ENCODE measurements at places on chromosomes 2 and 18.
A peak's percentile ranks its signal among the peaks of the same experiment; 100 is the strongest.

DNA sequence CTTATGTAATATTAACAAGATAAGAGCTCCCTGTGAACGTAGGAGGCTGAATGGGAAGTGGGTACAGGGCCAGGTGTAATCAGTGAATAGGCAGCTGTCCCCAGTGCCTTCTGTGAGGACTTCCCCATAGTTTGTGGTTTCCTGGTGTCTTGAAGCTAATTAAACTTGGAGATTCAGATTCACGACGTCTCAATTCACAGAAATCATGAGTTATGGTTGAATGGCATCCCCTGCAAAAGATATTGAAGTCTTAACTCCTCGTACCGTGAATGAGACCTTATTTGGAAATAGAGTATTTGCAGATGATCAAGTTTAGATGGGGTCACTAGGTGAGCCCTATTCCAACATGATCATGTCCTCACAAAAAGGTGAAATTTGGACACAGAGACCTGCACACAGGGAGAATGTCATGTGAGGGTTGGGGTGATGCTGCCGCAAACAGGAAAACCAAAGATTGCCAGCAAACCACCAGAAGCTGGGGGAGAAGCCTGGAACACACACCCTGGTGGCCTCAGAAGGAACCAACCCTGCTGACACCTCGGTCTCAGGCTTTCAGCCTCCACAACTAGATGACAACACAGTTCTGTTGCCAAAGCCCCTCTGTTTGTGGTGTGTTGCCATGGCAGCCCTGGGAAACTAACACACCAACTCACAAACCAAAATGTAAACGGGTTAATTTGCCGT lies 13.2 kb downstream of the ARL4C start:
- peak; percentile 75 for DNase-seq

DNA sequence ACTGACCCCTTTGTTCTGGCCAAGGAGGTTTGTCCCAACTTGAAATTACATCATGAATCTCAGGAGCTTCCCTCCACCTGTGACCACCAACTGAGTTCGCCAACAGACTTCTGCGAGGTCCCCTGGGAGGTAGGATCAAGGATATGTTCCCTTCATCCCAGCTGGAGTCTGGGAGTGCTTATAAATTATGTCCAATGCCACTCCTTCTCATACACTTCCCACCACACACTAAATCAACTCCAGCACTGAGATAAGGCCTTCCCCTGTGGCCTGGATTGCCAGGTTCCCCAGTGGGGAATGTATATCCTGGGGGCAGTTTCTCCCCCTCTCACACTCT lies 99.2 kb downstream of the RND3 start:
- DNase-seq, result no peak

- no peak for DNase-seq
Observed at GRCh38 chr2:151157000-151157735, 104.5 kb downstream of the RBM43 start.

DNA sequence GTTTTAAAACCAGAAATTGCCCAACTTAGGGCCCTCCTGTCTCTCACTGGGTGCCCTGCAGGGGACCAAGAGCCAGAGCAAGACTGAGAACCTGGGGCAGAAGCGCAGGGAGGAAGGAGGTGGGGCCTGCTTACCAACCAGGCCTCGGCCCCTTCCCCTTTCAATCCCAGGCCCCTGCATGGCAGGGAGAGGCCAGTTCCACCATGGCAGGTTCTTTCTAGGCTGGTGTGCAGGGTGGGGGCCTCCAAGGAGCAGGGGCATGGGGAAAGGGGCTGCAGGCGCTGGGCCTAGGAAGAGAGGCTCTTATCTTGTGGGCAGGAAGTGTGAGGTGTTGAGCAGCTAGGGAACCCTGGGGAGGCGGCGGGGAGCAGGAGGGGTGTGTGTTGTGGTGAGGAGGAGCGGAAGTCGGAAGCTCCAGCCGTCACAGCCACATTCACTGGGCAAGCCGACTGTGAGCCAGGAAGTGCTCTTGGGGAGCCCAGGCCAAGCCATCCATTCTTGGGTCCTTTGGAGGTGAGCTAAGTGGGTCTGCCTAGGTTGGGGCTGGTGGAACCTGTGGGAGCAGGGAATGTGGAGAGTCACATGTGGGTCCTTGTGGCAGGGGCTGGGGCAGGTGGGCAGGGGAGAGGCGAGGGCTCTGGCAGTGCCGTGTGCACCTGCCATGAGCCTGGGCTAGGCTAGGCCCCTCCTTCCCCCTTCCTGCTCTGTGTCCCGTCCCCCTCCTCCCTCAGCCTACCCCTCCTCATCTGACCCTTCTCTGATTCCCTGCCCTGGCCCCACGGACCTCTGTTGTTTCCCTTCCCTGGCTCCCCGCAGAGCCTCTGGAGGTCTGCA lies at the start of gene PSD4:
TSS of gene PSD4 (plus strand) at position 430 of the 834 bp plus-strand sequence. CDS start 8,486 bp downstream, outside the sequence.
- peak; percentile 78 for DNase-seq

- no peak for DNase-seq
Observed at GRCh38 chr2:52222128-52222527, 1190.2 kb upstream of the NRXN1 start.

GRCh38 chr2:100639588-100640390 lies 77.0 kb downstream of the PDCL3 start:
- no peak for DNase-seq

DNA sequence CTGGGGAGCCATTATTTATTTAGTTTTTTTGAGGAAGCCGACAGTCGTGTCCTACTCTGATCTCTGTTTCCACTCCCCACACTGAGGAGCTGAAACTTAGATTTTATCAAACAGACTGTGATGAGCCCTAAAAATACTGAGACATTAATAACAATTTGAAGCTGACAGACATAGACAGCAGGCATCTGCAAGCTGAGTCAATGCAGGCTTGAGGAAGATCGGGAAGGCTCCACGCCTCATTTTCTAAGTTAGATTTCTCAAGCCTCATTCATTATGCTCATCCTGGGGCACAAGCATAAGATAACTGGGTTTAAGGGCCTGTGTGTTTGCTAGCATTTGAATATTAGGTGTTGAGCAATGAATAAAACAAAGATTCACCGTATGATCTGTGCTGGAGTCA lies 26.3 kb downstream of the EFR3B start:
- DNase-seq, result no peak

DNA sequence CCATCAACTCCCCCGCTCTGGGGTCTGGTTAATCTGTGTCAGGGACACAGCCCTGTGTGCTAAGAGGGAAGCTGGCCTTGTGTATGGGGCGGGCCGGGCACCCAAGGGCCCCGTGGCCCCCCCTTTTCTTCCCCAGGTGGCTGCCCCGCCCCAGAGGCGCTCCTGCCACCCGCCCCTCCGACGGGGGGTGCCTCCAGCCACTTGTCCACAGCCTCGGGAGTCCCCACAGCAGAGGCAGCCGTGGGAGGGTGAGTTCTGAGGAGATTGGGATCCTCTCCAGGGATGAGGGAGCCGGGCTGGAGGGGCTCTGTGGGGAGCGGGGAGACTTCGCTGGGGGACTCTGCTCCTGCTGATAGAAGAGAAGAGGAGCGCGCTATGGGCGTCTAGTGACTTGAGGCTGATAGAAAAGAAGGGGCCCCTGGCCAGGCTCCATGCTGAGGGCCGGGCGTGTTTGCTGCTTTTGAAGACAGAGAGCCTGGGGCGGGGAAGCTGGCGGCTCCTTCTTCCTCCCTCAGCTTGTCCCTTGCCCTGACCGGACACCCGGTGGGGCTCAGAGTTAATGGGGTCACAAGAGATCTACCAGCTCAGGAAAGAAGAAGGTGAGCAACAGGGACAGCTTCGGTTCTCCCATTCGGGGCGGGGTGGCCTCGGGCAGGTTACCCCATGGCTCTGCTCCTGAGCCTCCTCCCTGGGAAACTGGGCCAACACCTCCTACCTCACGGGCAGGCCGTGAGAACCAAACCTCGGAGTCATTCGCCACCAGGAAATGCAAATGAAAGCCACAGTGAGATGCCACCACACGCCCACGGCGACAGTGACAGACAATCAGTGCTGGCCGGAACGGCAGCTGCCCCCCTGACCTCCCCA lies 89.4 kb upstream of the TAF1B start:
- peak; percentile 29 for DNase-seq

- DNase-seq, result no peak
Observed at GRCh38 chr2:178251151-178251955, 57.0 kb downstream of the OSBPL6 start.

- DNase-seq, result no peak
Observed at GRCh38 chr2:11985817-11986566, 239.6 kb downstream of the LPIN1 start.

GRCh38 chr2:165587335-165587938 lies 117.9 kb downstream of the CSRNP3 start:
- DNase-seq, result no peak
